ENCODE measurements at places on chromosomes 2 and 18.
A peak's percentile ranks its signal among the peaks of the same experiment; 100 is the strongest.

DNA sequence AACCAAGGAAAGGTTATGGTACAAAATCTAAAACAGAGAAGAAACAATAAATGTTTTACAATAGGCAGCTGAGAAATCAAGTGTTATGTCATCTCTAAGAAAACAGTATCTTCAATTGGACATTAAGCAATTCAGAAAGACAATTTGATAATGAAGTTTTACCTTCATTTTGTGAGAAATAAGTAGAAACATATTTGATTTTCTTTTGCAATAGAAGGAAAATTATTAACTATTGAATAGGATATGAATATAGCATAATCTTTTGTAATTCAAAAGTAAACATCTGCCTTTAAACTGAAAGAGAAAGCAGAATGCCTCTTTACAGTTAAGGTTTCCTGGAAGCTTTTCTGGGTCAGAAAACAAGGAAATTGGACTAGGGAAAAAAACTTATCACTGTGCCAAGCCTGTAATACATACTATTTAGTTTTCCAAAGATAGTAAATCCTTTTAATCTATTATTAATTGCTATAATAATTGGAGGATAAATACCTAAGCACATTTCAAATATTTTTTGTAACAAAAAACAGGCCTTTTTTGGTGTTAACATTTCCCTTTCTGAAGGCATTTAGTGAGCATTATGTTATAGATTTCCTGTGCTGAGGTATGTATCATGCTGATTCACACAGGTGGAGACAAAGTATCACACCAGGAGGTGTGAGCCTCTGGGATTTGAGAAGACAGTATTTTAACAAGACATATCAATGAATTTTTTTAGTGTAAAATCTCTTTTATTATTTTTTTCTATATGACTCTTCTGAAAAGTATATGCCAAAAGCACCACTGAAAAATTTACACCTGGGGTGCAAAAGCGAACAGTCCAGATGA is 947.0 kb upstream of the CDH2 start:
- DNase-seq: no peak

DNA sequence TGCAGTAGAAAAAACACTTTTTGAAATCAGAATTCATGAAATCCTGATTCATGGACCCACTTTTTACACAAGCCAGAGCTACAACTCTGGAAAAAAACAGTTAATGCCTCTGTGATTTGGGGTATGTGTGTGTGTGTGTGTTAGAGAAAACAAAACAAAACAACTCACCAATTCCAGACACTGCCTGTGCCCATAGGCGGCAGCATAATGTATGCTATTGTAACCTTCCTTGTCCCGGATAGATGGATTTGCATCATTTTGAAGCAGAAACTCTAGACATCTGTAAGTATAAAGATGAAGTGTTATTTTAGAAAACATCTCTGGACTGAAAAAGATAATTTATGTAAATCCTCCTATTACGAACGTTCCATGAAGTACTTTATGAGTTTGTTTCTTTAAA is 152.0 kb upstream of the PGAP1 start:
- no peak for DNase-seq

GRCh38 chr18:10131460-10132395 is 217.9 kb downstream of the VAPA start:
- peak; percentile 70 for DNase-seq

DNA sequence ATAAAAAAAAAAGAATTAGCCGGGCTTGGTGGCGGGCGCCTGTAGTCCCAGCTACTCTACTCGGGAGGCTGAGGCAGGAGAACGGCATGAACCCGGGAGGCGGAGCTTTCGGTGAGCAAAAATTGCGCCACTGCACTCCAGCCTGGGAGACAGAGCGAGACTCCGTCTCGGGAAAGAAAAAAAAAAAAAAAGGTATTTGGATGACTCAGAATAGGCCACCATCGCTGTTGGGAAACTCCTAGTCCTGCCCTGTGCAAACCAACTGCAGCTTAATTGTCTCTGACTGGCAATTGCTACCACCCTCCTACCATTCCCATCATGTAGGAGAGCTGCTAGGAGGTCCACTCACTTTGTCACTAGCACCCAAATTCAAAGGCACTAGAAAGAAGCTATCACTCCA is 43.5 kb downstream of the ATP8B1 start:
- DNase-seq: no peak

Data from left kidney (tissue), 8 donors.